Brain microvascular endothelial cell (primary cell): ENCODE measurements at places on chromosomes 6 and 20.

- DNase-seq: no peak
Measured at GRCh38 chr20:58268421-58268821, 40.0 kb upstream of the ANKRD60 start.

DNA sequence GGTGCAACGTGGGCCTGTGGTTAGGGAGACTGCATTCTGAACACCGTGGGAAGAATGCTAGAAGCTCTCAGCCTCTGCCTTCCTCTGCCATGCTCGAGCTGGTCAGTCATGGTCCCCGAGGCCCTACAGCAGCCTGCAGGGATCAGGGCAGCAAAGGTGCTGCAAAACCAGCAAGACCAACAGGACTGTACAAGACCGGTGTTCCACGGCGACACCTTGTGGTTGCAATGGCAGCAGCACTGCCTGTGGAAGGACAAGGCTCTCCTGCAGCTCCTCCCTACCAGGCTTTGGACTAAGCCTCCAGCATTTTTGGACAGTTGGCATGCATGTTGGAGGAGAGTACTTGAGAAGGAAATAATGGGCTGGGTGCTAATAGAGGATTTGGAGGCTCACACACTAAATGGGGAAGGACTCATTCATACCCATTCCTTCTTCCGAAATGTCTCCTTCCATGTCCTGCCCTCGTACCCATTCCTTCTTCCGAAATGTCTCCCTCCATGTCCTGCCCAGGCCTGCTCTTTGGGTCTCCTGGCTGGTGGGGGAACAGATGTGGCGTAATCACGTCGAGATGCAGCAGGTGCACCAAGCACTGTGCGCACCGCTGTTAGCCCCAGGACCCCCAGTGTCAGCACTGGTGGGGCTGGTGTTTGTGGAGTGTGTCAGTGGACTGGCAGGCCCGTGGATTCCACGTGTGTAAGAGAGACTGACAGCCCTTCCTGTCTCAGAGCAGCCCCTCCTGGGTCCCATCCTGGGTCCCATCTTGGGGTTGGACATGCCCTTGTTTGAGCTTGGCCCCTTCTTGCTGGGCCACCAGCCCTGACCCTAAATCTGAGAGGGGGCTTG is 18.6 kb upstream of the MYT1 start:
- DNase-seq: no peak

GRCh38 chr20:22339091-22339881 is 245.1 kb downstream of the FOXA2 start:
- peak; percentile 58 for DNase-seq

DNA sequence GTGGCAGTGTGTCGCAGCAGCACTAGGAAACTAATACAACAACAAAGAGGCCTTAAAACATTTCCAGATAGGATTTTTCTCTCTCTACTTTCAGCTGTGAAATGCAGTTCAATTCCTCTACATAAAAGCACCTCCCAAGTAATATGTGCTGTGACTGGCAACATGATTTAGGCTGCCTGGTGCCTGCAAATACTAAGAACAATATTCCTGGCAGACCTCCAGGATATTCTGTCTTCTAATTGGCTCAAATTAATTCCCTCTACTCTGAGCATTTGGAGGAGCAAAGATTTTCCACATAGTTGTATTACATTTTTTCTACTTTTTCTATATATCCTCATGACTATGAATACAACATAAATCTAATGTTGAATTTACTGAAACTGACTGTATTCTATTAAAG is 33.2 kb downstream of the SCGN start:
- DNase-seq: no peak
